ENCODE measurements at places on chromosomes 2 and 18.

DNA sequence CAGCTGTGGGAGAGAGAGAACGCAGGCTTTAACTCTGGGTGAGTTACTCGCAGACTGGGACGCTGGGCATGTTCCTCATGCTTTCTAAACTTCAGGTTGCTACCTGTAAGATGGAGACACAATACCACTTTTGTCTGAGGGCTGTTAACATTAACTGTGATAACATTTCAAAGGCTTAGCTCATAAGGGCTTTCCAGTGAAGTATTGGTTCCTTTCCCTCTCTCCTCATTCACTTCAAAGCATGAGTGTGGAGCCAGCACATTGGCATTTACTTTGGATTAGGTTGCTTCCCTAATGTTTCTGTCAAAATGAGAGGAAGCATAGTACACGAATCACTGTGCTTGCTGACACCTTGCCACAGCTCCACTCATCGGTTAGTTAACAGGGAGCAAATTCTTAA is 30.2 kb downstream of the INSIG2 start:
- DNase-seq = no peak

DNA sequence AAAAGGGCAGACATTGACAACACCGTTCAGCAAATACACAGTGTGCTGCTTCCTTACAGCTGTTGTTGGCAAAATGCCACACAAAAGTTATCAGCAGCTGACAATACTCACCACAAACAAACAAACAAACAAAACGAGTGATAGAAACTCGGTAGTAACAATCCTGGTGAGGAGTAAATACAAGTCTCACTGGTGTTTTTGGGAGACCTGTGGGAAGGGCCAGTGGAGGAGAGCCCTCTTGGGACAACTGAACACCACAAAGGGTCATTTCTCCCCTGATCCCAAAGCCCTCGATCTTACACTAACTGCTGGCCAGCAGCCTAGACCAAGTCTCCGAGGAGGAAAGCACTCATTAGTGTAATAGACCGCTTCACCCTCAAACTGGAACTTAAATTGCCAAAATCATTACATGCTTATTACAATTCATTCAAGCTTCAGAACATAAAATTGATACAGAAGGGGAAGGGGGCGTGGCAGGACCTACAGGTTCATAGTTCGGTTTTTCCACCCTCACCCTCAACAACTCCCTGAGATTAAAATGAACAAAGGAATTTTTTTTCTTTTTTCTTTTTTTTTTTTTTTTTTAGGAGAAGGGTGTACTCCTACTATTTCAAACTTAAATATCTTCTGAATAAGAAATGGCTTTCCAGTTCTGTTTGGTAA is 5.0 kb downstream of the AP1S3 start:
- no peak for DNase-seq

GRCh38 chr2:196077821-196078220 is 9.2 kb upstream of the DNAH7 start:
- DNase-seq = no peak

DNA sequence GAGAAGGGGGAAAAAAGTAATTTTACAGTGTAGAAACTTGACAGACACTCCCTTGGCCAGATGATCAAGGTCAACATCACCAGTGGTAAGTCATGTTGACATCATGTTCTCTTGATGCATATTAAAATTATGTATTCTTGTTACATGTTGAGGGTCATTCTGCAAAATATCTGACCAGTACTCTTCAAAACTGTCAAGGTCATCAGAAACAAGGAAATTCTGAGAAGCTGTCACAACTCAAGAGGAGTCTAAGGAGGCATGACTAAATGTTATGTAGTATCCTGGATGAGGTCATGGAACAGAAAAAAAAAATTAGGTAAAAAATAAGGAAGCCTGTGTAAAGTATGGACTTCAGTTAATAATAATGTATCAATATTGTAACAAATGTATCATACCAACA is 6.3 kb downstream of the SGPP2 start:
- no peak for DNase-seq

DNA sequence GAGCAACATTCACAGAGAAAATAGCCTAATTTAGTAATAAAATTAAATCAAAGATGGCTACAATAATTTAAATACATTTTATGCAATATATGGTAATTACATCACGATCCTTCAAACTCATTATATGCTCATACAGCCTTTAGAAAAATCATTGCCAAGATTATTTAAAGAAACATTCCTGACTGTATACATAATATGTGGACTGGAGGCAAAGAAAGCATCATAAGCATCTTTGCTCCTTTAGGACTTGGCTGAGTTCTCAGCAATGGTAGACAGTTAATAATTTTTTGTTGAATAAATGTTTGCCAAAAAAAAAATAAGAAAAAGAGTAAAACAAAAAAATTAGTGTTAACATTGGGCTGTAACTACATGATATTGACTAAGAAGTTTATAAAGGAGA is 26.9 kb downstream of the NCKAP5 start:
- DNase-seq = no peak
